Neural crest cell (in vitro differentiated cells): ENCODE measurements at places on chromosomes 1 and 21. TPM values are rescaled to one million over a fixed set of nuclear protein-coding genes. Genes with fewer than 3 reads are reported as not detected.

GRCh38 chr1:150678988-150679387, 18.0 kb downstream of the GOLPH3L start:
- DNase-seq, result no peak

- no peak for DNase-seq
Measured at GRCh38 chr1:26138974-26139558, 19.8 kb upstream of the FAM110D start.

Gene CNIH4
- total RNA-seq, result 66.5 and 70.2 TPM in 2 replicates

GRCh38 chr1:158654571-158654970, 31.9 kb downstream of the SPTA1 start:
- DNase-seq, result no peak

- no peak for DNase-seq
Measured at GRCh38 chr1:154703170-154703569, 95.2 kb upstream of the ADAR start.

GRCh38 chr1:15158506-15159165, 5.1 kb downstream of the TMEM51 start:
- no peak for DNase-seq

- no peak for DNase-seq
Measured at GRCh38 chr1:22349362-22350043, 102.1 kb upstream of the ZBTB40 start.
